NCI-H1092 treated with DMSO at 0.1 percent for 48 hours (cell line): ENCODE measurements at places on chromosomes 2 and 18.
A peak's percentile ranks its signal among the peaks of the same experiment; 100 is the strongest.

GRCh38 chr2:33022989-33023727 is 76.4 kb downstream of the LTBP1 start:
- no peak for DNase-seq

DNA sequence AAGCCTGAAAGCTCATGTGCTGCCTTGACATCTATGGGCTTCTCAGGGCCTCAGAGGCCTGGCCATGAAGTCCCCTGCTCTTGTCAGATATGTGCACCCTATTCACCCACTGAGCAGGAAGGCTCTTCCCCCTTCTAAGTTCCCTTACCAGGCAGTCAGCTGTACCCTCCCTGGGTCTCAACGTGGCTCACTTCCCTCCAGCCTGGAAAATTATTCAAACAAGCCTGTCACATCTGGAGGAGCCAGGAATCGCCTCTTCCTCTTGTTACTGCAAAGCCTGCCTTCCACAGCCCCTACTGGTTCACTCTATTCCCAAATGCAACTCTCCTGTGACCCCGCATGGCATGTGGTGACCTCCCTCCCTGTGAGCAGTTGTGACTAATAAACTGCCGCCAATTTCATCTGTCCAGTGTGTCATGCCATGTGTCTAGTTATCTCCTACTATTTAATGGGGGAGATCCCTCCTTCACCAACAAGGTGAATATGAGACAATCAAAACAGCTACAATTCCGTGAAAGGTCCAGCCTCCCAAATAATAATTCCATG is 8.4 kb upstream of the SERPINB8 start:
- no peak for DNase-seq

DNA sequence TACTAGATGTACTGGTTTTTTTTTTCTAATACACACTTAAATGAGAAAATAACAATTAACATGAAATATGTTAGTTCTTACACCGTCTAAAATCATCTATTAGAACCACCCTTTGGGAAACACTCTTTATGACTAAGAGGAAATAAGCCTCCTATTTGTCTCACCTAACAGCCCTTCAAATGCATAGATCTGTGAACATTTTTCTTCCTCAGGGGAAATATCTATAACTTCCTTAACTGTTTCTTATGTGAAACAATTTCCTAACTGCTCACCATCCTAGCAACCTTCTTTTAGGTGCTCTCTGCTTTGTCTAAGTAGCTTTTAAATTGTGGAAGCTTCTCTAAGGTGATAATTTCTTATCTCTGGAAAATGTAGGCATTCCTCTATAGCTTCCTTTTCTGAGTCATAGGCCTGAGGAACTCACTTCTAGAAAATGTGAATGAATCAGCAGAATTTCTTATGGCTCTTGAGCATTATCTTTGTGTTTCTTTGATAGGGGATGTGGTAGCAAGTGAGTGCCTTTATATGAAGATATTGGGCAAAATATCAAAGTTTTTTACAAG is 56.1 kb downstream of the CNTNAP5 start:
- DNase-seq, result no peak

DNA sequence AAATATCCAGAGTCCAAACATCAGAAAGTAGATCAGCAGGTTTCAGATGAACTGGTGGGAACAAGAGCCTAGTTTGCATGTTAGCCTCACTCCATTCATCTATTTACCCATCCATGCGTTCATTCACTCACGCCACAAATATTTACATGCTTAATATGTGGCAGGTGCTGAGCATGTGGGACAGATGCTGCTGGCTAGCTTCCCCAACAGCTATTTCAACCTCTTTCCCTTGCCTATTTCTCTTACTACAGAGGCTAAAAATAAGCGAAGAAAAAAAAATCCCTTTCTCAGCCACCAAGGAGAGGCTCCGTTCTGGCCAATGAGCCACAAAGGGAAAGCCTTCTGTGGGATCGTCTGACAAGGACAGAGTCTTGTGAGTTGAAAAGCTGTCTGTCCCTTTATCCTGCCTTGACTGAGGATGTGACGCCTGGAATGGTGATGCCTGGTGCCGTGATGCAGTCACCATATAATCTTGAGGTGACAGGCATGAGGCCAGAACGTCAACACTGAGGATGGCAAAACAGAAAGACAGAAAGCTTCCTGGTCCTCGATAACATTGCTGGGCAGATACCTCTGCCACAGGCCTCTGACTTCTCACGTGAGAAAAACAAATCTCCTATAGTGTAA is 78.2 kb downstream of the KCTD1 start:
- DNase-seq, result peak; percentile 76

GRCh38 chr2:166284359-166284758 is 91.4 kb downstream of the SCN9A start:
- no peak for DNase-seq

DNA sequence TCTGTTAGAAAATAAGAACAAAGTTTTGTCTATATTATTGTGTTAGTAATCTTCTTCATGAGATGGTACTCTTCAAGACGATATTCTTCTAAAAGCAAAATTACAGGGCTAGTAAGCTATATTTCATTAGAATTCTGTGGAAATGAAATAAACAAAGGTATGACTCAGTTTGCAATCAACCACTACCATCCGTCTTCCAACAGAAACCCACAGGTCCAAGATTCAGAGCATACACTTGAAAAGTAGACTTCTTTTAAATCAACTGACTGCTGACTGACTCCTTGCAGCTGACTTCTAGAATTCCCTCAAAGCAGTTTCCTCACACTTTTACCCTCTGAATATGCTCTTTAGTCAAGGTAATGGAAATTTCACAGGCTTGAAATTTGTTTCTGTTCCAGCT is 193.7 kb downstream of the GCA start:
- DNase-seq, result no peak

- DNase-seq, result no peak
Measured at GRCh38 chr18:30446605-30447004, 595.9 kb downstream of the DSC3 start.

GRCh38 chr18:54679318-54680149 is 88.5 kb downstream of the DYNAP start:
- peak; percentile 51 for DNase-seq

DNA sequence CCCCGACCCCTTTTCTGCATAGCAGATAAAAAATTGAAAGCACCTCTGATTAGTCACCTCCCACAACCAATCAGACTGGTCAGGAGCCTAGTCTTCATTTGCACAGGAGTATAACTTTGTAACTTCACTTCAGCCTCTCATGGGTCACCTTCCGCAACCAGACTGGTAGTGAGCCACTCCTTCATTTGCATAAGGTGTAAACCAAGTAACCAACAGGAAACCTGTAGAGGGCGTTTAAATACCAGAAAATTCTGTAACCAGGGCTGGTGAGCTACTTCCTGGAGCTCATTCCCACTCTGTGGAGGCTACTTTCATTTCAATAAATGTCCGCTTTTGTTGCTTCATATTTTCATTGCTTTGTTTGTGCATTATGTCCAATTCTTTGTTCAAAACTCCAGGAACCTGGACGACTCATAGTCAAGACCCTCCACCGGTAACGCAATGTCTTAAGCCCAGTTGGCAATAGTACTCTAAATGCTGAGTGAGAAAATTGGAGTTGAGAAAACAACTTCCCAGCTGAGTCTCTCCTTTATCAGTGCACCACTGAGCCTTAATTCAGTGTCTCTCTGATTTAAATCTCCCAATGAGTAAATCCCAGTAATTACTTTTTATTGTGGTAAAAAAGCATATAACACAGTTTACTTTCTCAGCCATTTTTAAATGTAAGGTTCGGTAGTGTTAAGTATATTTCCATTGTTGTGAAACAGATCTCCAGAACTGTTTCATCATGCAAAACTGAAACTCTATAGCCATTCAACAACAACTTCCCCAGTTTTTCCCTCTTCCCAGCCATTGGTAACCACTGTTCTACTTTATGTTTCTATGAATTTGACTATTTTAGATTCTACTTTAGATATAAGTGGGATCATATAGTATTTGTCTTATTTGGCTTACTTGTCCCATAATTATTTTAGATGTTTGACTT is 392.7 kb upstream of the SLC8A1 start:
- no peak for DNase-seq

- DNase-seq, result peak; percentile 91
Measured at GRCh38 chr2:134253804-134254203, at the start of gene MGAT5. MGAT5 (plus strand) TSS chr2:134254072; CDS start chr2:134254404, 332 bp downstream.

DNA sequence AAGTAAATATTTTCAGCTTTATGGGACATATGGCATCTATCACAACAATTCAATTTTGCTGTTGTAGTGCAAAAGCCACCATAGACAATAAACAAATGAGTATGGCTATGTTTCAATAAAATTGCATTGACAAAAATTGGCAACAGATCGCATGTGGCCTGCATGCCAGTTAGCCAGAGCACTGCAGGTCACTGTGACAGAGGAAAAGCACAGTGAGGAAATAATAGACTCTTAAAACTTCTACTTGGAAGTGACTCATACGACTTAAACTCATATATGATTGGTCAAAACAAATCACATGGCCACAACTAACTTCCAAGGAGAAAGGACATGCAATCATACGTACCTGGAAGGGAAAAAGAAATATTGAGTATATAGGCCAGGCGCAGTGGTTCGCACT is 44.4 kb downstream of the EXOC6B start:
- DNase-seq, result no peak

DNA sequence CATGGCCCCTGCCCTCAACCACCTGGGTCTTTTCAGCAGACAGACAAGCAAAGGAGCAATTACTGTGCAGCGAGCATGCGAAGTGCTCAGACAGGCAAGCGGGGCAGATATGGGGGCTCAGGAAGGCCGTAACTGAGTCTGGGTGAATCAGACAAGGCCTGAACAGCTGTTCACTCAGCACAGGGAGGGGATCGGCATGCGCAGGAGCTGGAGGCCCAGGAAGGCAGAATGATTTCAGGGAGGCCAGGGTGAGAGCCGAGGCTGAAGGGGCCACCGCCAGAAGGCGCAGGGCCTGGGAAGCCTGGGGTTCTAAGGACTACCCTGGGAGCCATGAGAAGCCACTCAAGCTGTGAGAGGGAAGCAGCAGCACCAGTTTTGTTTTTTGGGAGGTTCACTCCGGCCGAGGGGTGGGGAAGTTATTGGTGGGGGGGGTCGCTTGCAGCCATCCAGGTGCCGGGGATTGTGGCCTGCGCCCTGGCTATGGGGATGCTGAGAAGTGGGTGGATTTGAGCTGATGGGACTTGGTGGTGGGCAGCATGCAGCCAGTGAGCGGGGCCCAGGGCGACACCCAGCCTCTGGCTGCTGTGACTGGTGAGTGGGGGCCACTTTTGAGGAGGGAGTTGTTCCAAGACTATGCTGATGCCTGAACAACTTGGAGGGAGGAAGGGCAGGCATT is 132.2 kb downstream of the TSN start:
- DNase-seq, result no peak

- DNase-seq, result peak; percentile 85
Measured at GRCh38 chr2:108978709-108979111, 10.3 kb downstream of the EDAR start.
